ENCODE measurements at places on chromosomes 4 and X. TPM values are rescaled to one million over a fixed set of nuclear protein-coding genes. Genes with fewer than 3 reads are reported as not detected.

SLITRK2 gene
- total RNA-seq, result 4.6 TPM

- H3K27ac ChIP-seq, result no peak overlapping the region
- no peak for DNase-seq
- no peaks in the 10 kb centered on the region for H3K4me1 ChIP-seq
- H3K4me3 ChIP-seq, result no peak overlapping the region
These were observed 7.2 kb upstream of the MRFAP1 start for GRCh38 chr4:6633091-6633906.

DNA sequence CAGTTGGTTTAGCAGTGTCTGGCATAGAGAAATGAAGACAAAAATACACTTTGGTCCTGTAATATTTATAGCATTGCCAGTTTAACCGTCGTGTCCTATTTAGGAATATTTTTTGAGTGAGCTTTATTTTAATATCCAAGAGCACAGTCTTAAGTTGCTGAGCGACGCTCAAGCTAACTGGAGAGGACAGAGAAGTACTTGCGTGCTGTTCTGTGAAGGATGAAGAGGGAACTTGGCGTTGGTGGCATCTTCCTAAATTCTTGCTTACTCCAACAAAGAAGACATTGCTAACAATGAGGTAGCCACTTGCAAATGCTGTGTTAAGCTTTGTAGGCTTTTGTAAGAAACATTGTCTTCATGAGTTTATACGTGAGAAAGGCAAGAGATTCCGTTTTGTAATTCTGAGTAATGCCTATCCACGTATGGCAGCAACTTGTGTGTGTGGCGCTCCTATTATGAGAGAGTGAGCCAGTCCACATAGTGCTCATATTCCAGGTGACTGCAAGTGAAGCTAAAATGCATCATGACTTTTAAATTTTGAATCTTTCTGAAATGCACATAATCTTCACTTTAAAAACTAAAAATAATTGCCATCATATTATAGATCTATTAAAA lies 50.6 kb downstream of the SYNPO2 start:
- H3K36me3 ChIP-seq, result no peaks in the 10 kb centered on the region
- DNase-seq, result no peak
- no peak overlapping the region for H3K27ac ChIP-seq
- H3K4me1 ChIP-seq, result no peaks in the 10 kb centered on the region
- no peaks in the 10 kb centered on the region for H3K27me3 ChIP-seq

DNA sequence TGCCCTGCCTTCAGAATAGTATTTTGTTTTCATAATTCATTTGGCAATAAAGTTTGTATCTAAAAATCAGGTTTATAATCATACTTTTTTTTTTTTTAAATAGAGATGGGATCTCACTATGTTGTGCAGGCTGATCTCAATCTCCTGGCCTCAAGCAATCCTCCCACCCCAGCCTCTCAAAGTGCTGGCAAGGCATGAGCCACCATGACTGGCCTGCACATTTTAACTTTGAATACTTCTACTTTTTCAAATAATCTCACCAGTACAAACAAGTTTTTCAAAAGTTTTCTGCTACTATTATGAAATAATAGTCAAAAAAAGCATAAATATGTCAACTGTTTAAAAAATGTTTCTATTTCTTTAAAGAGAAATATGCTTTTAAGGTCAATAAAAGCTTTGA lies 69.6 kb upstream of the GPR34 start:
- no peaks in the 10 kb centered on the region for H3K36me3 ChIP-seq
- no peaks in the 10 kb centered on the region for H3K4me1 ChIP-seq
- DNase-seq, result no peak
- no peak overlapping the region for H3K27ac ChIP-seq

TRAM1L1 gene
- 0.84 TPM for total RNA-seq

DNA sequence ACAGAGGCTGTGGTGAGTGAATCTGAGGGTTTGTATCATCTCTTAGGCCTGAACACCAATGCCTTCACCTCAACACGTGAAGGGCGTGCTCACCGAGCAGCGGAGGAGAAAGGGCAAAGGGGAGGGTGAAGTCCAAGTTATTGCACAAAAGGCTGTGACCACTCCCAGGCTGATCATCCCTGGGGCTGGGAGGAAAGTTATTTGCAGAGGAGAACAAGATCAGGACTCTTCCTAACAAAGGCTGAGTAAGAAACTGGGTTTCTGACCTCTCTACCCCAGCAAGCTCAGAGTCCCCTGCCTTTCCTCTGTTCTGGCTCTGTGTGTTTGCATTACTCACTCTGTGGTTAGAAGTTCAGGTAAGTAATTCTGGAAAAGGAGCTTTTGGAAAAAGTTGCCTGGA lies 366.3 kb upstream of the CXorf51A start:
- H3K27me3 ChIP-seq, result no peaks in the 10 kb centered on the region
- no peak for DNase-seq
- no peaks in the 10 kb centered on the region for H3K4me1 ChIP-seq
- no peak overlapping the region for H3K27ac ChIP-seq
- no peaks in the 10 kb centered on the region for H3K36me3 ChIP-seq
- no peak overlapping the region for H3K4me3 ChIP-seq

GRCh38 chr4:154507156-154507555 lies 15.6 kb upstream of the DCHS2 start:
- H3K27me3 ChIP-seq, result no peaks in the 10 kb centered on the region
- DNase-seq, result no peak
- H3K36me3 ChIP-seq, result no peaks in the 10 kb centered on the region

GSX2 gene
- not detected for total RNA-seq

MID1 gene
- 17.7 TPM for total RNA-seq

DNA sequence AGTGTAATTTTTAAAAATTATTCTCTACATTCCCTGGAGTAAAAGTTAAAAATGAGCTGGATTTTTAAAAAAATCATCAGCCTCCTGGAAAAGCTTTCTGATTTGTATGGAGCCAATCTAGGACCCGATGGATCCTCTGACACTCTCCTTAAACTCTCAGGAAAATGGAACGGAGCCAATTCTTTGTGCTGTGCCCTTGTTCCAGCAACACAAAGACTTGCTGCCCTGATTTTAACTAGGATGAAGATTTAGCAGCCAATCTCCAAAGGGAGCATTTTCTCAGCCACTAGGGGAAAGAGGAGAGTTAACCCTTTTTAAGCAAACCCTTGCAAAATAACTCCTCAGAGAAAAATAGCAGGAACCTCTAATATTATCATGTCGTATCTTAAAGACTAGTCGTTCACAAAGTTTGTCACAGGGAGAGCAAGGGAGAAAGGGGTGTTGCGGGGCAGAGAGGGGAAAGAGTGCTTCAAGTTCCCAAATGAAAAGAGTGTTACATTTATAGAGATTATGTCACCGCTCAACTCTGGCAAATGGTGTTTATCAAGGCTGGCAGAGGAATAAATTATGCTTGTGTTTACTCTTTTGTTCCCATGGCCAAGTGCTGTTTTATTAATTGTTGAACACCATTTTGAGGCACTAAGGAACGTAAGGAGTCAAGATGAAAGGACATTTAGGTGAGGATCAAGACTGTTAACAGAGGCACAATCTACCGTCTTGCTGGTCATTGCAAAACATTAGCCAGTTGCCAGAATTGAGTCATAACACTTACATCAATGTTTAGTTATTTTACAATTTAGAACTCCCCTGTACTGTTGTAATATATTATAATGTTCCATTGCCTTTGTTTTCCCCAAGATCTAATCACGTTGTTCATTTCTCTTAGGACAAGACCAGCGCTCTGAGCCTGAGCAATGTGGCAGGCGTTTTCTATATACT lies 250.7 kb downstream of the THOC2 start:
- H3K4me1 ChIP-seq, result no peaks in the 10 kb centered on the region
- no peaks in the 10 kb centered on the region for H3K27me3 ChIP-seq
- H3K36me3 ChIP-seq, result no peaks in the 10 kb centered on the region

DNA sequence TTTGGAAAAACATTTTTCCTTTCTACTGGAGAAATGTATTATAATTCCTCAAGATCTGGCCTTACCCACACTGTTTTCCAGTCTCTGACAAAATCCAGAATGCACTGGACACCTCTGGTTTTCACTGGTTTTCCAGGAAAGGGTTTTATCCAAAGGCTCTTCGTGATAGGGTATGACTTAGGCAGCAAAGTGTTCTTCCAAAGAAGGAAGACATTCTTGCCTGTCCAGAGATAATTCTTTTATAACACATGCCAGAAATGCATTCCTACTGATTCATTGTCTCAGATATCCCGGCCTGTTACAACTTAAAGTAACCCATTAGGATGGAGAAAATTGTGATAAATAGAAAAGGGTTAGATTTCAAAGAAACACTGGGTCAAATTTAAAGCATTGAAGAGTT lies 2343.1 kb downstream of the PCDH7 start:
- no peak for DNase-seq
- no peaks in the 10 kb centered on the region for H3K27me3 ChIP-seq
- no peak overlapping the region for H3K27ac ChIP-seq
- no peak overlapping the region for H3K4me3 ChIP-seq

DNA sequence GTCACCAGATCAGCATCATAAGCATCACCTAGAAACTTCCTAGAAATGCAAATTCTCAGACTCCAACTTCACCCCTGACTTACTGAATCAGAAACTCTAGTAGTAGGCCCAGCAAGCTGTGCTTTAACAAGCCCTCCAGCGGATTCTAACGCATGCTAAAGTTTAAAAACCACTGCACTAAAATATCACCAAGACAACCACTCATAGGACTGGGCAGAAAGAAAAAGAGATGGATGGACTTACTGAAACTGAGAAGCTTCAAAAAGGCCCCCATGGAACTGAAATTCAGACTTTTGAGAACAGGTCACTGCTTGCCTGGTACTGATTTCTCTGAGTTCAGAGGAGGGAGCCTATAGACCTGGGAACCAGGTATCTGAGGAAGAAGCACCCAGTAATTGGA lies 40.1 kb downstream of the FAM241A start:
- DNase-seq, result no peak
- no peak overlapping the region for H3K27ac ChIP-seq
- H3K4me1 ChIP-seq, result no peaks in the 10 kb centered on the region

DNA sequence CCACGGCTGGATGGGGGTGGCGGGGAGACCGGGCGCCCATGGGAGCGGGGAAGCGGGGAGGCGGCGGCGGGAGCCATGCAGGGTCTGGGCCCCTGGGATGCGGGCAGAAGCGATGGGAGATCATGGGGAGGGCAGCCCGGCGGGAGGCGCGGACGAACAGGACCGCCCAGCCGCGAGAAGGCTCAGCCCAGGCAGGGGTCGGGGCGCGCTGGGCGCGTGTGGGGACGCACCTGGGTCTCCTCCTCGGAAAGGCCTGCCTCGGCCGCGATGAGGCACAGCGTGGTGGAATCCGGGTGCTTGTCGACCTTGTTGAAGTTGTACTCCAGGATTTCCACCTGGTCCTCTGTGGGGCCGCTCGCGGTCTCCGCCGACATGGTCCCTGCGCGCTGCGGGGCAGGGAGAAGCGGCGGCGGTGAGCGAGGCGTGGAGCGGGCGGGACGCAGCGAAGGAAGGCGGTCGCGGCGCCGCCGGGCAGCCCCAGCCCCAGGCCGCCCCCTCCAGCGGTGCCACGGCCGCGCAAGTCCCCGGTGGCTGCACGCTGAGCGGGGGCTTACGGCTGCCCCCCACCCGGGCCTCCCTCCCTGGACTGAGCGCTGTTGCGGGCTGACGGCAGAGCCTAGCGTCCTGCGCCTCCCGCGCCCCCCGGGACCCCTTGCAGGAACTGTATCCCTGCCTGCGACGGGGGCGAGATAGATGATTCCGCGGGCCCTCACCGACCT lies 25.3 kb downstream of the HOPX start:
- no peaks in the 10 kb centered on the region for H3K27me3 ChIP-seq
- no peaks in the 10 kb centered on the region for H3K4me1 ChIP-seq
- H3K4me3 ChIP-seq, result peak overlapping the region; percentile 36

NAP1L2 gene
- 5.9 TPM for total RNA-seq

DCAF4L1 gene
- 0.30 TPM for total RNA-seq

DNA sequence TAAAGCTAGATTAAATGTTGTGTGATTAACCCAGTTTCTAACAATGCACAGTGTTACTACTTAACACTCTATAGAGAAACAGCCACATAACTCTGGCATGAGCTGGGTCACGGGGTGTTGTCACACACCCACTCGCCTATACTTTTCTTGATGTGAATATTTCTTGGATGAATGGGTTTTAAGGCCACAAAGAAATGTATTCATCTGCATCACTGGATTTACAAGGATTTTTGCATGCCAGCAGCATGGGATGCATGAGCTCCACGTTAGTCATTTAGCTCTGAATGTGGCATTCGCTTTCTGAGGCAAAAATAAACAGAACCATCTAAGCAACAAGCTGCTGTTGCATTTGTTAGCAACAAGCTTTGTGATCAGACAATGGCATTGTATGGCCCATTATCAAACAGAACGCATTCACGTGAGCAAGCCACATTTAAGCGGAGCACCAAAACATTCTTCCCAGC lies 89.7 kb downstream of the LRP2BP start:
- H3K27me3 ChIP-seq, result no peaks in the 10 kb centered on the region
- H3K4me3 ChIP-seq, result no peak overlapping the region
- peaks cover 18% of the 10 kb centered on the region for H3K4me1 ChIP-seq
- no peaks in the 10 kb centered on the region for H3K36me3 ChIP-seq
- peak overlapping the region; percentile 27 for H3K27ac ChIP-seq

CXXC4 gene
- total RNA-seq, result 2.5 TPM

DNA sequence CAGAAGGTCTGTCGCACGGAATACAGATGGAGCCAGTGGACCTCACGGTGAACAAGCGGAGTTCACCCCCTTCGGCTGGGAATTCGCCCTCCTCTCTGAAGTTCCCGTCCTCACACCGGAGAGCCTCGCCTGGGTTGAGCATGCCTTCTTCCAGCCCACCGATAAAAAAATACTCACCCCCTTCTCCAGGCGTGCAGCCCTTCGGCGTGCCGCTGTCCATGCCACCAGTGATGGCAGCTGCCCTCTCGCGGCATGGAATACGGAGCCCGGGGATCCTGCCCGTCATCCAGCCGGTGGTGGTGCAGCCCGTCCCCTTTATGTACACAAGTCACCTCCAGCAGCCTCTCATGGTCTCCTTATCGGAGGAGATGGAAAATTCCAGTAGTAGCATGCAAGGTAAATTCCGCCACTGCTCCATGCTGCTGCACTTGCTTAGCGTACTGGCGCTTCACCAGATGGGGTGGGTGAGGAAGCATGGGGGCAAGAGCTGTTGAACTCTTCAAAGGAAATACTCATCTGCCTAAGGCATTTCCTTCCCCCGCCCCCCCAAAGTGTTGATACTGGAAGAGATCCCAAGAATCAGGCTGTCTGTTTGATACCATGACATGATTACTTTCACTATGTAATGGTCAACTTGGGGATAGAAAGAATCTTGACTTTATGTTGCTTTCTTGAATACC lies 24.8 kb downstream of the KLF3 start:
- no peak for DNase-seq
- H3K36me3 ChIP-seq, result peaks cover 19% of the 10 kb centered on the region
- H3K4me3 ChIP-seq, result no peak overlapping the region
- H3K27me3 ChIP-seq, result no peaks in the 10 kb centered on the region
- H3K4me1 ChIP-seq, result no peaks in the 10 kb centered on the region
- H3K27ac ChIP-seq, result no peak overlapping the region

GRCh38 chrX:48498374-48498809 lies 10.4 kb upstream of the PORCN start:
- DNase-seq, result no peak
- no peak overlapping the region for H3K4me3 ChIP-seq
- no peaks in the 10 kb centered on the region for H3K27me3 ChIP-seq
- no peak overlapping the region for H3K27ac ChIP-seq
